ENCODE measurements at places on chromosomes 2 and 18.
A peak's percentile ranks its signal among the peaks of the same experiment; 100 is the strongest.

- peak; percentile 74 for DNase-seq
Observed at GRCh38 chr18:3541549-3542386, 91.8 kb downstream of the TGIF1 start.

GRCh38 chr2:120978359-120979050 lies 242.8 kb downstream of the GLI2 start:
- DNase-seq = no peak

GRCh38 chr2:219497495-219498279 lies 1.0 kb upstream of the GMPPA start:
- DNase-seq = peak; percentile 16

GRCh38 chr2:47312491-47312850 lies 90.5 kb upstream of the MSH2 start:
- no peak for DNase-seq

DNA sequence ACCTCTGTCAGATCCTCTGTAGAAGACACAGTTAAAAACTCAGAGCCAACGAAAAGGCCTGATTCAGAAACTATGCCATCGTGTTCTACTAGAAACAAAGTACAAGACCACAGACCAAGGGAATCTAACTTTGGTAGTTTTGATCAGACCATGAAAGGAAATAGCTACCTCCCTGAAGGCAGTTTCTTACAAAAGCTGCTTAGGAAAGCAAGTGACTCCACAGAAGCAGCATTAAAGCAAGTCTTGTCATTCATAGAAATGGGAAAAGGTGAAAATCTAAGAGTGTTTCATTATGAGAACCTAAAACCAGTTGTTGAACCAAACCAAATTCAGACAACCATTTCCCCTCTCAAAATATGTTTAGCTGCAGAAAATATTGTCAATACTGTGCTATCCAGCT lies 58.2 kb downstream of the FSIP2 start:
- peak; percentile 27 for DNase-seq

GRCh38 chr2:191169456-191170300 lies 18.9 kb upstream of the STAT4 start:
- no peak for DNase-seq

DNA sequence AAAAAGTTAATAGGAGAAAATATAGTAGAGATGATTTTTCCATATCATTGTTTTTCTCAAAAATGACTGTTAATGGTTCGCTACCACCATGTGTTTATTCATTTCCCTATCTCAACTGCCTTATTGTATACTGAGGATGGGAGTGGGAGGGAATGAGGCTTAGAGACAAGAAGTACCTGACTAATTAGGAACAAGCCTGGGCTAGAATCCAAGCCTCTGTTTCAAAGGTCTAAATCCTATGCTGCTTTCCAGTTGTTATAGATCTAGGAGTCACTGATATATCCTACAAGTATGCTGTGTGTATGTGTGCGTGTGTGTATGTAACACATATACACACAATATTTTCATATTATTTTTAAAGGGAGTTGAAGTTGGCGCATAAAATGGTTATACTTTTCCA lies 465.9 kb downstream of the EPHA4 start:
- no peak for DNase-seq

- DNase-seq = no peak
Observed at GRCh38 chr2:105861200-105861599, 116.5 kb downstream of the NCK2 start.

DNA sequence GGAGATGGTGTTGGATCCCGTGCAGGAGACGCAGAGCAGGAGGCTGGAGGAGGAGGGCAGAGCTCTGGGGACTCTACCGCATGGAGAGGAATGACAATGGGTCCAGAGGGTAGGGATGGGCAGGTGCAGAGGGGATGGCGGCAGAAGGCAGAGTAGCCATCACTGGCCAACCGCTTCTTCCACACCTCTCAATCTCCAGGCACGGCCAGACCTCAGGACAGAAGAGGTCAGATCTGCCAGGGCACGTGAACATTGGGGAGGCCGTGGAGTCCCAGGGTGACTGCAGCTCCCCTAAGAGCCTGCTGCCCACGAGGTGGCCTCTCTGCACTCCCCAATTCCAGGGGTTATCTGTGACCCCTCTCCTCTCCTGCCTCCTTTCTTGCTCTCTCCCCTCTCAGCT lies 162.7 kb upstream of the HDAC4 start:
- DNase-seq = no peak

DNA sequence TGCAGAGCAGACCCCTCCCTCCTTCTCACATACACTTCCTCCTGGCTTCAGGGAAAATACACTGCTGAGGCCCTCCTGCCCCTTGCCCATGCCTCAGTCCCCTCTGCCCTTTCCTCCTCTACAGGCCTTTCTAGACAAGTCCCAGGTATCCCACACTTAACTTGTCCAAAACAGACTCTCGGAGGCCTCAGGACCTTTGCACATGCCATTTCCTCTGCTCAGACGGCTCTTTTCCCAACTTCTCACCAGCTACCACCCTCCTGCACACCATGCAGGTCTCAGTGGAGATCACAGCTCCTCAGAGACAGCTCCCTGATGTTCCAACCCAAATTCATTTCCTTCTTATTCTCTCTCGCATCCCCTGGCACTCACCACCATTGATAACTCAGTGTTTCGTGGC lies 11.7 kb downstream of the TBC1D8 start:
- no peak for DNase-seq

DNA sequence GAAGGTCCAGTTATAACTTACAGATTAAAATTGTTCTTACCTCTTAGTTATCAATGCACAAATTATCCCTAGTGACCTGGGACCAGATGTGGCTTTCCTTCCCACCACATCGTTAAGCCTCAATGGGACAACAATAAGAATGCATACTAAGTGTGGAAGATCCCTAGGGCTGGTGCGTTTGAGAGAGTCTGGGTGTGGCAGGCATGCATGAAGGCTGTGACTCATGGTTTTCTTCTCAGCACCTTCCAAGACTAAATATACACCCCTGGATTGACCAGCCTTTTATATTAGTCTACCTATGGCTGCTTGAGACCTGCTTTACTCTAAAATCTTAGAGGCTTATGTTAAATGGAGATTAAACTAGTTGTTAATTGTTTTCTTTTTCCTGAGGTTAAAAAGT lies 261.7 kb upstream of the SLC14A2 start:
- no peak for DNase-seq

DNA sequence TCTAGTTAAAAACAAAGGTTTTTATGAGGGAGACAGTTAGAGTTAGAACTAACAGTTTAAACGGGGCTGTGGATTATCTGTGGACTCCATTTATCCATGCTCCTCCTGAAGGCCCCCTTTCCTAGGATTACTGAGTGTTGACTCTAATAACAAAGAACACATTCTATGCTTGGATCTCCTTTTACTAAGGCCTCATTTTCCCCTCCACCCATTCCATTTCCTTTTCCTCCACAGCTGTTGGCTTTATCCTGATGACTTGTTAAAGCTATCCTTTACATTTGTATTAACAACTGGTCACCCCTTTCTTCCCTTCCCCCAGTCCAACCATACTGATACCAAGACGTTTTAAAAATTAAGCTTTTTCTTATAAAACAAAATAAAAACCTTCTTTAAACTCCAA lies 220.6 kb downstream of the SRBD1 start:
- DNase-seq = no peak

- no peak for DNase-seq
Observed at GRCh38 chr18:13520306-13520705, 206.1 kb downstream of the FAM210A start.

GRCh38 chr2:207123335-207123744 lies 42.4 kb downstream of the KLF7 start:
- peak; percentile 57 for DNase-seq

DNA sequence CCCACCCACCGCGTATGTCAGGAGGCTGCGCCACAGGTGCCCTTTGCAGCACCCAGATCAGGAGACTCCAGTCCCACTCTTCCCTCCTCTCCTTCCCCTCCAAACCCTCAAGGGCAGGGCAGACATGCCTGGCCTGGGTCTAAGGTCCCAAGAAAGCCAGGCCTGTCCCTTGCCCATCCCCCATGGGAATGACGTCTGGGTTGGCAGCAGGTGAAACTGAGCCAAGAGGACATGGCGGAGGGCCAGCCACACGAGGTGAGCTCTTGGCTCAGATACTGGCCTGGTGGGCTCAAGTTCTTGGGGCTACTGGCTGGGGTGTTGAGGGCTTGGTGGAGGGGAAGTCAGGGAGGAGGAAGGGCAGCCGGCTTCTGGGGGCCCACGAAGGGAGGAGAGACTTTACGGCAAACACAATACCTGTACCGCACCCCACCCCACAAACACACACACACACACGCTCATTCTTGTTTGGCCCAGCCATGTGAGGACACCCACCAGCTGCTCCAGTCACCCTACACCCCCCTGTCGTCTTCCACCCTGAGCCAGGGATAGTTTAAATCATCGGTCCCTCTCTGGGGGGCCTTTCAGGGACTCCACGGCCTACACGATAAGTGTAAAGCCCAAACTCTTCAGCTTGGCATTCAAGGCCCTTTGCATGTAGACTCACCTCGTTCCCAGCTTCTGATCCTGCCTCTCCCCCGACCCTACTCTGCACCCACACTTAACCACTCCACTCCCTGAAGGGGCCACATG lies 24.1 kb upstream of the TNS1 start:
- no peak for DNase-seq

- DNase-seq = no peak
Observed at GRCh38 chr2:231219289-231219688, 20.9 kb downstream of the ARMC9 start.

GRCh38 chr2:6914828-6915227 lies 2.4 kb upstream of the RNF144A start:
- peak; percentile 44 for DNase-seq

DNA sequence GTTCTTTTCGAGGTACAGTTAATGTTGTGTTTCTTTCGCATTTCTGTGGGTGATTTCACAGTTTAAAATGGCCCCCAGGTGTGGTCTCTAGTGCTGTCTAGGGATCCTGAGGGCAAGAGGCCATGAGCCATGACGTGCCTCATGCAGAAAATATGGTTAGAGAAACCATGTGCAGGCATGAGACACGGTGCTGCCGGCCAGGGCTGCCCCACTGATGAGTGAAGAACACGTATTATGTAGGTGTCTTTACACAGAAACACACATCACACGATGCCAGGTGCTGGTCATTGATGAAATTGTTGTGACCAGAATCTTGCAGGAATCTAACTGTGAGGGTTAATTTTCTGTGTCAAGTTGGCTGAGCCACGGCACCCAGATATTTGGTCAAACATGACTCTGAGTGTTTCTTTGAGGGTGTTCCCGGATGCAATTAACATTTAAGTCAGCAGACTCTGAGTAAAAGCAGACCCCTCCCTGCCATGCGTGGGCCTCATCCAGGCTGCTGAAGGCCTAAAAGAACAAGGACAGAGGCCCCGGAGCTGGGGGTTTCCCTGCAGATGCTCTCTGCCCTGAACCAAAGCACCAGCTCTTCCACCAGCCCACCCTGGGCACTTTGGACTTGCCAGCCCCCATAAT lies 463.0 kb upstream of the MYT1L start:
- no peak for DNase-seq

- no peak for DNase-seq
Observed at GRCh38 chr2:226310146-226310545, 489.5 kb downstream of the IRS1 start.

DNA sequence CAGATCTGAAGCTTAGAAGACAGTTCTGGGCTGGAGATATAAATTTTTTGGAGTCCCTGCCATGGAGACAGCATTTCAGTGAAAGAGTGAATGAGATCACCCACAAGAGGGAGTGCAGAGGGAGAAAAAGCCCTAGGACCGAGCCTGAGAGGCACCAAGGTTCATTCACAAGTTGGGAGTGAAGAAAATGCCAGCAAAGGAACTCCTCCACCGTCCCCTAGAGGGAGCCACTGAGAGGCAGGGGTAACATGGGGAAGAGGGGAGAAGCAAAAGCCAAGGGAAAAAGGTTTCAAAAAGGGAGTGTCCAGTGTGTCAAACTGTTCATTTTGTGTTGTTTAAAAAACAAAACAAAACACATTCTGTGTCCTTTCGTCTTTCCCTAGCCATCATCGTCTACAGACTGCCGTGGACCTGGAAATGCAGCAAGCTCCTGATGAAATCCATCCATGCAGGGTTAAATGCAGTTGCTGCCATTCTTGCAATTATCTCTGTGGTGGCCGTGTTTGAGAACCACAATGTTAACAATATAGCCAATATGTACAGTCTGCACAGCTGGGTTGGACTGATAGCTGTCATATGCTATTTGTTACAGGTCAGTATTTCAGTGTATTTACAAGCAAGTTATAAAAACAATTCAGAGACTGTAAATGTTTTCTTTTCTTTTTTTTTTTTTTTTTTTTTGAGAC lies 19.1 kb downstream of the CYBRD1 start:
- DNase-seq = peak; percentile 30

- peak; percentile 63 for DNase-seq
Observed at GRCh38 chr2:227627769-227628168, 10.5 kb downstream of the SCYGR4 start.

GRCh38 chr2:199464606-199465352 lies 7.0 kb upstream of the SATB2 start:
- no peak for DNase-seq

DNA sequence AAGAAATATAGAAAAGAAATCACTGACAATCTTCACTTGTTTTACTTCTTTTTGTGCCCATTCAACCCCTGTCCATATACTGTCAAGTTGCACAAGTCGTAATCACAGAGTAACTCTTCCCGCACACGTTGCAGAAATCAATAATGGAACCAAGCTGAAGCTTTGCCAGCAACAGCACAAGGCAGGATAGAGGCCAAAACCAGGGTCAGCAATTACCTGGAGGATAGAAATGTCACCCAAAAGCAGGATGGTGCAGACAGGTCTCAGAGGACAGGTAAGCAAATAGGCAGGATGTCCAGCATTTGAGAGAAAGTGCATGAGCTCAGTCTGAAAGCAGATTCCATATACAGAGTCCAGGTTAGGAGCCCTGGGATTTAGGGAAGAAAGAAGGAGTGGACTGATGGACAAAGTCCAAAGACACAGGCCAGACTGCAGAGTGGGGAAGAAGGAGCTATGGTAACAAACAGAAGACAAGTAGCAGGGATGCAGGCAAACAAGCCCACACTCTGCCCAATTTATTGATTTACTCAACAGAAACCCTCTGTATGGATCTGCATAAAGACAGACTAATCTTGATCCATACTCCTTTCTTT lies 52.7 kb downstream of the PID1 start:
- DNase-seq = no peak

GRCh38 chr2:111632661-111633060 lies 251.3 kb downstream of the ANAPC1 start:
- DNase-seq = peak; percentile 62
